GM23338 (cell line): ENCODE measurements at places on chromosomes 6 and 20. TPM values are rescaled to one million over a fixed set of nuclear protein-coding genes. Genes with fewer than 3 reads are reported as not detected.
A peak's percentile ranks its signal among the peaks of the same experiment; 100 is the strongest.

GRCh38 chr6:45637611-45638257, 260.0 kb upstream of the SUPT3H start:
- no peak for DNase-seq
- no peaks in the 10 kb centered on the region for H3K36me3 ChIP-seq
- no peak overlapping the region for H3K27ac ChIP-seq
- H3K4me1 ChIP-seq, result peaks cover 14% of the 10 kb centered on the region; the same call in 1 of the 2 replicates

- DNase-seq, result peak; percentile 46
- no peak overlapping the region for H3K27ac ChIP-seq
- H3K4me1 ChIP-seq, result peaks cover 51% of the 10 kb centered on the region
- H3K36me3 ChIP-seq, result no peaks in the 10 kb centered on the region
- H3K4me3 ChIP-seq, result peak overlapping the region; percentile 81
Measured at GRCh38 chr20:6768228-6769140, 998 bp downstream of the BMP2 start.

PTCHD4 gene
- total RNA-seq, result 0.31 and 0.66 TPM in 2 replicates

LPA gene
- 0.17 and 0.27 TPM in 2 replicates for total RNA-seq

DNA sequence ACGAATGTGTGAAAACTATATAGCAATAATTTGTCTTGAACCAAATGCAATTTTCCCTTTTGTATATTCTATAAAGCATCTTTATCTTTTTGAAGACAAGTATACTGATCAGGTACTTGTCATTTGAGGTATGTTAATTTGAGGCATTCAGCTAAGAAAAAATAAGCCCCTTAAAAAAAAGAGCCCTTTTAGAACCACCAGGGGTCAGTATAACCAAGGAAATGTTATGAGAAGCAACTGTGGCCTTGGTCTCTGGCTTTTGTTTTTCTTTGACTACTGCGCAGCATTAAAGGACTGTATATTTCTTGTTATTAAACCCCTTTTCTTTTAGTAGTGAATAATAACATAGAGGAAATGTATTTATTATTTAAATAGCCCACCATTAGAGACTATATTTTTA, 43.1 kb downstream of the CD109 start:
- no peaks in the 10 kb centered on the region for H3K4me1 ChIP-seq
- no peak overlapping the region for H3K27ac ChIP-seq
- H3K36me3 ChIP-seq, result no peaks in the 10 kb centered on the region
- no peaks in the 10 kb centered on the region for H3K27me3 ChIP-seq

- no peaks in the 10 kb centered on the region for H3K27me3 ChIP-seq
- no peak for DNase-seq
- H3K4me3 ChIP-seq, result no peak overlapping the region
- H3K36me3 ChIP-seq, result no peaks in the 10 kb centered on the region
- no peak overlapping the region for H3K27ac ChIP-seq
Measured at GRCh38 chr20:20487811-20488210, 119.9 kb downstream of the INSM1 start.

DNA sequence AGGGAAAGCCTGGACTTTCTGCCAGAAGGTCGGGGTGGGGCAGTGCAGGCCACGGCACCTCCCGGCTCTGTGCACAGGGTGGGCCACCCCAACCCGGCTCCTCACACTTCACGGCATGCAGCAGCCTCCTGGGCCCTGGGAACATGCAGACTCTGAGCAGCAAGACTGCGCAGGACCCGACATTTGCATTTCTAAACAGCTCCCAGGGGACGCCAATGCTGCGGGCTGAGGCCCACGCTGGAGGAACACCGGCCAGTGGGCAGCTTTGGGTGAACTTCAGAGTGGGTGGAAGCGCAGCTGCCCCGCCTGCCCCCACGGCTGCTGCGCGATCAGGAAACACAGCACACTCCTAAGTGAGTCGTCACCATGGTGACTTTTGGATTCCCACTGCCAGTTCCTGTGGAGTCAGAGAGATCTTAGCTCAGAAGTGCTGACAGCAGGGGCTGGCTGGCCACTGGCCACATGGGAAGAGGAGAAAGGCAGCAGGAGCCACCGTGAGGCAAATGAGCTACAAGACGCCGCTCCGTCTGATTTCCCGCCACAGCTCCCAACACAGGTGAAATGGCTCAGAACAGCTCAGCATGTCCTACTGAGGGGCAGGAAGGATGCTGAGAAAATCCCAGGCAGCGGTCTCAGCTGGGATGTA, 52.1 kb downstream of the RNASET2 start:
- DNase-seq, result peak; percentile 56
- H3K4me3 ChIP-seq, result no peak overlapping the region
- 0 out of 2 replicates have a peak, but pooled peaks cover 2% of the 10 kb centered on the region for H3K4me1 ChIP-seq
- no peak overlapping the region for H3K27ac ChIP-seq
- no peaks in the 10 kb centered on the region for H3K36me3 ChIP-seq
- no peaks in the 10 kb centered on the region for H3K27me3 ChIP-seq

STMND1 gene
- 0.80 TPM in 1 of 2 replicates, not detected in the other for total RNA-seq

OPN5 gene
- total RNA-seq, result not detected in 2 replicates

DNA sequence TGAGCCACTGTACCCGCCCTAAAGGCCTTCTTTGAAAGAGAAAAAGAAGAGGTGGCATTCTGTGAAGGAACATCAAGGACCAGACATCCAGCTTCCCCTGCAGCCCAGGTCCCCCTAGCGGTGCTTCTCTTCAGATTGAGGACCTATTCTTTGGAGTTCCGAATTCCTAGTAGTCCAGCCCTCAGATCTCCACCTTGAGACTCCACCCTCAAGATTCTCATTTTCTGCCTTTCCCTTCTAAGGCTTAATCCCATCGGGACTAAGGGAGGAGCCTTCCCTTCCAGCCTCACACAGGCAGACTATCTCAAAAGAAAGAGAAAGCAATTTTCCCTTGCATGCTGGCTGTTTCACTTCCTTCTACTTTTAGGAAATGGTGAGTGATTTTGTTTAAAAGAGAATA, 32.5 kb downstream of the MUC22 start:
- H3K27me3 ChIP-seq, result no peaks in the 10 kb centered on the region
- no peak overlapping the region for H3K4me3 ChIP-seq
- DNase-seq, result peak; percentile 88
- no peaks in the 10 kb centered on the region for H3K36me3 ChIP-seq
- no peaks in the 10 kb centered on the region; the same call in 1 of the 2 replicates for H3K4me1 ChIP-seq
